ENCODE measurements at places on chromosomes 5 and 9.
A peak's percentile ranks its signal among the peaks of the same experiment; 100 is the strongest.

DNA sequence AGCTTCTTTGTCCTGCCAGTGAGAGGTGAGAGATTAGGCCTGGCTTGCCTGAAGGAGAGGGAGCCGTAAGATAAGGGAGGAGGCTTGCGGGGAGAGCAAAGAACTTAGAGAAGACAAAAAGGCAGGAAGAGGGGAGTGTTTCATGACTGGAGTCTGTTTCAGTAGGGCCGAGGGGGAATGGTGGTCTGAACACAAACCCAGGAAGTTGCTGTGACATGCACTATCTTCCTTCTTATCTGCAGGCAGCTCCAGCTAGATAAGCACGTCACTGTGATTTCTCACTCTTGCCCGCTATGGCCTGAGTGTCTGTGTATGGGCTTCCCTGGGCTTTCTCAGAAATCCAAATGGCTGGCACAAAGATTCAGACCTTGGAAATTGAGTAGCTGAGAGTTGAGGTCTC lies 307.5 kb upstream of the CLINT1 start:
- DNase-seq = no peak

DNA sequence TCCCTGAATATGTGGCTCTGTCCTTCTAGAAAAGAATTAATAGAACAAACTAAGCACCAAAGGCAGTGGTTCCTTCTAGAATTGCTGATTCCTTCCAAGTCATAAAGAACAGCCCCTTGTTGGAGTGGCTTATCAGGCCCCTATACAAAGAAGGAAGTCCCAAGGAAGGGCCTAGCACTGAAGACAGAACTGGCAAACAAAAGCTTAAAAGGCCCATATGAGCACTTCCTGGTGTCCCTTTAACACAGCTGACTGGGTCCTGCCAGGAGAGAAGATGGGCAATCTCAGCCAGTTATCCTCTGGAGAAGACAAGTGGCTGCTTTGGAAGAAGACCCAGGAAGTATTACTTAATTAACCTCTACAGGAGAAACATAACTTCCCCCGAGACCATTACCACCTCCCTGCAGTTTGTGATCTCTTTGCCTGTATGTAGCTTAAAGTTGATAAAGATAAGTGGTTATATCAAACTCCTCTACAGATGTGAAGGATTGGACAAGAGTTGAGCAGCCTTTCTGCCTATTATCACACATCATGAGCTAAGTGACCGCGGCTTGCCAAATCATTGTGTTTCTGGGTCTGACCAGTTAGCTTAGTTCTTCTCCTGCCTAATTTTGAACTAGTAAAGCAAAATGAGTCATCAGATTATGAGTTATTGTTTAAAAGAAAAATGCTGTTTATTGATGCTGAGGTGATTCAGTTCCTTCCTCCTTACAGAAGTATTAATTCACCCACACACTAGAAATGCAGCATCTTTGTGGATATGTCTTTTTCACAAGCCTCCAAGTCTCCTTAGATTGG lies 13.3 kb upstream of the STING1 start:
- no peak for DNase-seq

DNA sequence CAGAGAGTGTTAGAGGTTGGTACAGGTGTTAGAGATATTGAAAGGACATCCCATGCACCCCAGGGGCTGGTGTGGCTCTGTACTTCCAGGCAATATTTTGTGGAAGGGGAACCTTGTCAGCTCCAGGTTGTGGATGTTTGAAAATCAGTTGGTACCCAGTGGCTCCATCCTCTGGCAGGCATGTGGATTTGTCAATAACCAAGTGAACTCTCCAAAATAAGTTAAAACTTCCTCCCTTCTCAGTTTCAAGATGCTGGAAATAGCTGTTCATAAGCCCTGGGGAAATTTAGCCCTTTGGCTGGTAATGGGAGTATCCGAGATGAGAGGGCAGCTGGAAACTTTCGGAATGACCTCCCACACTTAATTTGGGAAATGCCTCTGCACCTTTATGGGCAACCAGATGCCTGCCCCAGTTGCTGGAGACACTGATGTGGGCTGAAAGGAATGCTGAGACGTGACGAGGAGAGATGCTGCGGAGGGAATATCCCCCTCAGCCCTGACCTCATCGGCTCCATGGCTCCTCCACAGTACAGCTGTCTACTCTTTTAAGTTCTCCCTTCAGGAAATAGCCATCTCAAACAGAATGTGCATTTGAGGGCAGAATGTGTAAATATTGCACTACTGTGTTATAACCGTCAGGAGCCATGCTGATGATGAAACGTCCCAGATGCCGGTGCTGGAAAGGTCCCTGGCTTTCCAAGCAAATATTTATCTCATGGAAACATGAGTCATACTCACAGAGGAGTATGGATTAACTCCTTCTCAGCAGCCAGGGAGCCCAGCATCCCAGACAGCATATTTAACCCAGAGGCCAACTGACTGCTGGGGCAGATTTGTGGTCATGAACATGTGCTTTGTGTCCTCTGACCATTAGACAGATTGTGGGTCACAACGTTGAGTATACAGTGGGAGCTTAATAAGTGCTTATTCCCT lies 29.5 kb downstream of the TGFBI start:
- DNase-seq = no peak

- peak; percentile 30 for DNase-seq
Measured at GRCh38 chr5:154467655-154468354, 10.2 kb downstream of the HAND1 start.

DNA sequence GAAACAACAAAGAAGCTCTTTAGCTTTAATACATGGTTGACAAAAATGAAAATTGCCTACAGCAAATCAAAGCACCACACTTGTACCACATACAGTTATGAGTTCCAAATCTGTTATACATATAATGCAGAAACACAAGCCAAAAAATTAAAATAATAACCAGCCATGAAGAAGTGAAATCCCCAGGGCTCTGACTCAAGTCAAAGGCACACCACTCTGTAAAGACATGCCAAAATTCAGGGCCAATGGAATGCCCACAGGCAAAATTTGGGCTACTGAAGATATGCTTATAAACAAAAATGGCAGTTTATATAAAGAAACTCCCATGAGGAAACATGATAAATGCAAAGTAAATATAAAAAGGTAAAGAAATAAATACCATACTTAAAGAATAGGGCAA lies 29.0 kb downstream of the THBS4 start:
- DNase-seq = no peak

GRCh38 chr9:72384710-72385485 lies 19.9 kb upstream of the ZFAND5 start:
- no peak for DNase-seq

- peak; percentile 89 for DNase-seq
Measured at GRCh38 chr9:34651876-34652601, at the start of gene IL11RA. TSS of gene IL11RA (plus strand) at chr9:34652185. CDS start at chr9:34655218, 3,033 bp downstream.

DNA sequence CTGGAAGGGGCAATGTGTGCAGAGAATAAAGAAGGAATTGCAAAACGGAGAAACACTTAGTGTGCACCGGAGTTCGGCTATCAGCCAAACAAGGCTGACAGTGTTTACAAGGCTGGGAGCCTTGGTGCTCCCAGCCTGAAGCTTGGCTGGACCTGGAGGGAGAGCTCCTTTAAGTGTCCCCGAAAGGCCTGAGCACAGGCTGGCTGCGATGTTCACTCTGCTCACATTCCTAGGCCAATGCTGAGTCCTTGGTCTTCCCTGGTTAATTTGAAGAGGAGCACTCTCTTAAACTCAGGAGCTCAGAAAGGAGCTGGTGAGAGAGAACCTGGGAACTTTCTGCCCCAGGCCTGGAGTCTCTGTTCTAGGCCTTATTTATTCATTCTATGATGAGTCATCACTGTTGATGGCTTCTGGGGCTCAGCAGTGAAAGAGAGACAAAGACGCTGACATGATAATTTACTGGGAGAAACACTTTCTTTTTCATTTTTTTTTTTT lies 88.6 kb upstream of the MYO10 start:
- no peak for DNase-seq

- DNase-seq = no peak
Measured at GRCh38 chr5:17287501-17288155, 70.2 kb downstream of the BASP1 start.

- no peak for DNase-seq
Measured at GRCh38 chr5:15592728-15593127, 92.7 kb downstream of the FBXL7 start.

- no peak for DNase-seq
Measured at GRCh38 chr5:422323-423232, 20.4 kb upstream of the EXOC3 start.
